ENCODE measurements at places on chromosomes 16 and 17. TPM values are rescaled to one million over a fixed set of nuclear protein-coding genes. Genes with fewer than 3 reads are reported as not detected.

DNA sequence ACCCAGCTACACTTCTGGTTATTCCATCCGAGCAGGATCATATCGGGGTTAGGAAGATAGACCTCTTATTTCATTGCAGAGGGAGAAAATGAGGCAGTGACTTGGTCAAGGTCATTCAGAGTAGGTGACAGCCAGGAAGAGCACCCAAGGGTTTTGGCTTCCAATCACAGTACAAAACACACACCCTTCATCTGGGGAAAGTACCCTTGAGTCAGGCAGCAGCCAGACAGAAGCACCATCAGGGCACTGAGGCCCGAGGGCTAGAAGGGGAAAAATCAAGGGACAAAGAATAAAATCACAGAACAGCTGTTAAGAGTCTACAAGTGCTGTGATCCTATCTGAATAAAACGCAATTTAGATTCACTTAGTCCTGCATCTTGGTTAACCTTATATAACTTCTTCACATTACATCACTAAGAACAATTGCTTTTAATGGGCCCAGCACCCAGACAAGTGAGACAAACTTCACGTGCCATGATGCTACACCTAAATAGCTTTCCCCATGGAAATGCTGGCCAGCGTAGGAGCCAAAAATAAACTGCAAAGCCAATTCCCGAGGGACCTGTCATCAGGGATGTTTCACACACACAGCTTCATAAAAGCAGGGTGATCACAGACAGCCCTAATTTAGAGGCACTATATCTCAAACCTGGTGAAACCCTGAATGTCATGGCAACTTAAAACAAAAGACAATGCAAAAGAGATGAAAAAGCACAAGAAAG lies 4.9 kb downstream of the UBE2O start:
- no peak for DNase-seq

DNA sequence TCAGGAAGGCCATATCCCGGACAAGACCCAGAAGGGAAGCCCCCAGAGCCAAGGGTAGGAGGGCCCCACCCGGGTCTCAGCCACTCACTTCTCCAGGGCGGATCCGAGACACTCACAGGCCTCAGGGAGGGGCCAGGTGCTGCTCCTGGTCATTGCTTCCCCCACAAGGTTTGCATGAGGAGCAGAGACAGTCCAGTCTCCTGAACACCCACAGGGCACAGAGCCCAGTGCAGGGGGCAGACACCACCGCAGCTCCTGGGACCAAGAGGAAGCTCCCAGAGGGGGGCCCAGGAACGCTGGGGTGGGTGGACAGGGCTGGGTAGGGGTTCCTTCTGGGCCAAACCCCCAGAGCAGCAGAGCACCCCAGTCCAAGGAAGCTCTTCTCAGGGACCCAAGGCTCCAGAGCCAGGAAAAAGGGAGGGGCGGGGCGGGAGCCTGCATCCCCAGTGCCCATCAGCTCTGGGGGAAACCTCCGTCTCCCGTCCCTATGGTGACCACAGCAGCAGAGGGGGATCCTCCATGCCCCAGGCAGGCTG lies 709 bp upstream of the MRPL28 start:
- no peak for DNase-seq

DNA sequence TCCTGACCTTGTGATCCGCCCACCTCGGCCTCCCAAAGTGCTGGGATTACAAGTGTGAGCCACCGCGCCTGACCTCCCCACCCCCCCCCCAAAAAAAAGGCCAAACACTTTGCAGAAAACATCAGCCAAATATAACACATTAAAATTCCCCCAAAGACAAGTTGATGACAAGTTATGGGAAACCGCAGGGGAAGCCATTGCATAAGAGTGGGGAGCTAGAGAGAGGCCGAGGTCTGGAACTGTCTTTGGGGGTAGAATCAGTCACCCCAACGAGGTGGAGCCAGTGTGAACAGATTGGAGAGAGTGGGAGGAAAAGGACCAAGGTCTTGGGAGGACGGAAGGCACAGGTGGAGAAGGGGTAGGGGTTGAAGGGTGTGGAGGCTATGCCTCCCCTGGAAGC lies 2.8 kb downstream of the DRC3 start:
- no peak for DNase-seq

GRCh38 chr16:79757968-79758367 lies 157.4 kb upstream of the MAF start:
- no peak for DNase-seq

- peak; percentile 75 for DNase-seq
These were observed 23.4 kb upstream of the SREBF1 start for GRCh38 chr17:17859909-17860765.

DNA sequence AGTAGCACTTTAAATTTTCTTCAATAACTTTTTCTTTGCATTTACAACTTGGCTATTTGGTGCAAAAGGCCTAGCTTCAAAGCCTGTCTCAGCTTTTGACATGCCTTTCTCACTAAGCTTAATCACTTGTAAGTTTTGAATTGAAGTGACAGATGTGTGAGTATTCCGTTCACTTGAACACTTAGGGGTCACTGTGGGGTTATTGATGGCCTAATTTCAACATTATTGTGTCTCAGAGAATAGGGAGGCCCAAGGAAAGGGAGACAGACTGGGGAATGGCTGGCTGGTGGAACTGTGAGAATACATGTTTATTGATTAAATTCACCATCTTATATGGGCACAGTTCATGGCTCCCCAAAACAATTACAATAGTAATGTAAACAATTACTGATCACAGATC lies 84.1 kb downstream of the TAOK1 start:
- no peak for DNase-seq

DNA sequence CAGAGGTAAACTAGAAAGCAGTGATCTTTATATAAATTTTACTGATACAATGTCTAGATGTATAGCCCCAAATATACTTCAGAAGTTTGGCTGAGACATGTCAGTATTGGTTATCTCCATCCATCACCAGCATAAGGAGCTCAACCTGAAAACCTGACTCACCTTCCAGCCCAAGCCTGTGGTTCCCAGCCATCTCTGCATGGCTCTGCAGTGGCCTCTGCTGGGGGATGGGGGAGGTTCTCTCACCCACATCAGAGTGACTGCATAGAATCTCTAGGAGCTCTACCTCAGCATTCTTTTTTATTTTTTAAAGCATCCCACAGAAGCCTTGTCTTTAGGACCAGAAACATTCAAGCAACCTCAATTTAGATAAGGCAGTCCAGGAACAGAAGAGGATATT lies 27.3 kb downstream of the USP7 start:
- DNase-seq, result peak; percentile 76

- DNase-seq, result no peak
These were observed 31.1 kb upstream of the ZFP90 start for GRCh38 chr16:68508013-68508412.

DNA sequence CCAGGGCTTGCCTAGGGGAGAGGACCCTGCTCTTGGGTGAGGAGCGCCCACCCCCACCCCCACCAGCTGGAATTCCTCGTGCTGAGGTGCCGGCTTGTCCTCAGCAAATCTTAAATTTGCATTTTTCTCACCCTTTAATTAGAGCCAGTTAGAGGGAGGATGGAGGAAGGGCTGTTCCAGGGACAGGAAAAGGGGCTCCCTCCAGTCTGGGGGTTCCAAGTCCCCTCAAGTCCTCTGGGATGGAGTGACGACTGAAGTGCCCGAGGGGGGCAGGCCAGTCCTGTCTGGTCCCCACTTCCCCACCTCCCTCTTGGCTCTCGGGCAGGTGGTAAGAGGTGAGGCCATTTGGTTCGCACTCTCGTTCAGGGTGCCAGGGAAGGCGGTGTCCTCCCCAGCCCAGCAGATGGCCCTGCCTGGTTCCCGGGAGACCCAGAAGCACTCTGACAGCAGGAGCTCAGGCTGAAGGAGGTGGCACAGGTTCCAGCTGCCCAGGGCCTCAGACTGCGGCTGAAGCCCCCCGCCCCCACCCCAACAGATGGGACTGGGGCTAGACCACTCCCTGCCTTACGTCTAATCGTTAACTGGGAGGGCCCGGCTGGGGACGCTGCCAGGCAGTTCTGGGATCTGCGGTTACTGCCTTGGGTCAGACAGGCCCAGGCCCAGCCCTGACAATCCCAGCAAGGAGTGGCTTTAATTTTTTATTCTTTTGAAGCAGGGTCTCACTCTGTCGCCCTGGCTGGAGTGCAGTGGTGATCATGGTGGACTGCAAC lies 2.2 kb downstream of the RAB26 start:
- DNase-seq, result peak; percentile 96

DNA sequence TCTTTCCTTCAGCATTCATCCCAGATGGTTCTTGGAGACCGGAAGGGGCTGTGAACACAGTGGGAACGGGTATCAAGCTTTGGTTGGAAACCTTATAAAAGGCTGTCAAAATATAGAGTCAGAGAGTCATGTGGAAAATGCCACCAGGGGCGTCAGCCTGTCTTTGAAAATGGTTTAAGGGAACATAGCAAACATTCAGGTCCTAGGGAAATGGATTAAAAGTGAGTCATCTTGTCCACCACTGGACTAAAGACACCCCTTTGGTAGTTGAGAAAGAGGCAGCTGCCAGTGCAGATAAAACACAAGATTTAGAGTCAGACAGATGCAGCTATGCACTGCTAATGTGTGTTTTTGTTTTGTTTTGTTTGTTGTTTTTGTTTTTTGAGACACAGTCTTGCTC lies 47.8 kb upstream of the BCO1 start:
- DNase-seq, result no peak

GRCh38 chr16:23969468-23970297 lies 133.9 kb downstream of the PRKCB start:
- DNase-seq, result no peak

GRCh38 chr17:2595716-2596115 lies 2.3 kb downstream of the PAFAH1B1 start:
- no peak for DNase-seq

DNA sequence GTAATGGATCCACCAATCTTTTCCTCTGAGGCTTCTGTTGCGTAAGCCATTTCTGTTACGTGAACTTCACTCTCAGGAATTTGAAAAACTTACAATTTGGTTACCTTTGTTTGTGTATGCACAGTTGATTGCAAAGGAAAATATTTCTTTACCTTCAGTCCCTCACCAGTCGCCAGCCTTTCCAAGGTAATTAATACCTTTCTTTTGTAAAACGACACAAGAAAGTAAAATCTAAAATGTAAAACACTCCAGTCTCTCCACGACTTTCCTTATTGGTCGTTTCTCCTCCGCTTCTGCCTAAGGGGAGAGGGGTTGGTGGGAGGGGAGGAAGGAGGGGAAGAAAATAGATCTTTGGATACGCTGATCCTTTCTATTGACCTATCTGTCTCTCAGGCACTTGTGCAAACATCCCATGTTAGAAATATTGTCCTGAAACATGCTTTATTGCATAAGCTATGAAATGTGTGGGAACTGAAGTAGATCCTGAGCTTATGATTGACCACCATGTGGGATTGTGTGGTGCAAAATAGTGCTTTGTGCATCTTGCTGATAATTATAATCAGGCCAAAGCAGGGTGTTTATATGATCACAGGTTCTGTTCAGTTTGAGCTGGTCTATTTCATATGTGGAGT lies 32.4 kb upstream of the EFCAB13 start:
- no peak for DNase-seq

GRCh38 chr17:65609749-65610148 lies 48.3 kb upstream of the AXIN2 start:
- DNase-seq, result no peak

GRCh38 chr16:16093628-16094332 lies 129.5 kb downstream of the ABCC6 start:
- no peak for DNase-seq

DNA sequence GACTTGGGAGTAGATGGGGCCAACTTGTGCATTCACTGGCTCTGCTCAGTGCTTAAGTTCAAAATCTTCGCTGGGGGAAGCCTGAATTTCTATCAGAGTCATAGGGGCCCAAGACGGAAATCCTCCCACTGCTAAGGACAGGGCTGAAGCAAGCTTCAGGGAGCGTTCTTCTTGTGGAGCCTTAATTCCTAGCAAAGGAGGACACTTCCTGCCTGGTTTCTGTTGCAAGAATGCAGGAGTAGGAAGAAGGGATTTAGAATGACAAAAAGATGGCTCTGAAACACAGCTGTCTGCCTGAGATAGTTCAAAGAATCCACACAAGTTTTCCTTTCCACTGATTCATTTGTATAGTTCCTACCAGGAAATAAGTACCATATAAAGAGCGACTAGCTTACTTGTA lies 26.4 kb downstream of the PSME3IP1 start:
- DNase-seq, result no peak

DNA sequence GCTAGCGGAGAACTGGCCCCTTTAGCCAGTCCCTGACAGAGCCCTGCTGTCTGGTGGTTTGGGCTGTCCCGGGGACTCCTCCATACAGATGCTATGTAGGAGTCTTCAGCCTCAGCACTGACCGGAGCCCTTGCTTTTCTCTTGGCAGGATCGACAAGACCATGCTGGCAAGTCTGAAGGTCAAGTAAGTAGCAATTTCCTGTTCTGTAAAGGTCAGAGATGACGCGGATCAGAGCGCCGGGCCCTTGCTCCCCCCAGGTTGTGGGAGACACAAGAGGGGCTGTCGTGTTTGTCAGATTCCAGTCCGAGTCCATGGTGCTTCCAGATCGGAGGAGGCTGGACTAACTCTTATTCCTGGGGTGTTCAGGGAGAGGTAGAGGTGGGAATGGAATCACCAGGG lies 4.1 kb downstream of the RAP1GAP2 start:
- no peak for DNase-seq

DNA sequence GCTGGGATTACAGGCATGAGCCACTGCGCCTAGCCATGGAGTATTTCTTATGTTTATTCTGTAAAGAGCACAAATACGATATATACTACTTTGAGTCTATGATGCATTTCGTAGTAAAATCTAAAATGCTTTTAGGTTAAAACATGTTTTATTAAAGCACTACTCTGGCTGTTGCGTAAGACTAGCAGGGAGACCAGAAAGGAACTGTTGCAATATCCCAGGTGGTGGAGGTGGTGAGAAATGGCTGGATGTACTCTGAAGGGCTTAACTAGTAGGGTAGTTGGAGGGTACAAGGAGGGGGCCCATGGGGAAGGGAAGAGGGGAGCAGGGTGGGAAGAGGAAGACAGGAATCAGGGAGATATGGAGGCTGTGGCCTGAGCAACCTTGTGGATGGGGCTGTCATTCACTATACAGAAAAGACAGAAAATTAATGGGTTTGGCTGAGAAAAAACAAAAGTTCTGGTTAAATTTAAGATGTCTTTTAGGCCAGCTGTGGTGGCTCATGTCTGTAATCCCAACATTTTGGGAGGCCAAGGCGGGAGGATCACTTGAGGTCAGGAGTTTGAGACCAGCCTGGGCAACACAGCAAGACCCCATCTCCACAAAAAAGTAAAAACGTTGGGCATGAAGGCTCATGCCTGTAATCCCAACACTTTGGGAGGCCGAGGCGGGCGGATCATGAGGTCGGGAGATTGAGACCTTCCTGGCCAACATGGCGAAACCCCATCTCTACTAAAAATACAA lies 35.8 kb downstream of the ST3GAL2 start:
- DNase-seq, result no peak

The NGFR gene
- 131 TPM for total RNA-seq

The CMTM1 gene
- 5.0 TPM for total RNA-seq

The CD300LB gene
- not detected for total RNA-seq

The PRR35 gene
- total RNA-seq, result not detected

The SEBOX gene
- total RNA-seq, result not detected

The GRAPL gene
- not detected for total RNA-seq

The PRSS36 gene
- total RNA-seq, result 0.61 TPM

The SDK2 gene
- total RNA-seq, result 12.3 TPM

The ALOX15B gene
- not detected for total RNA-seq

The ABCC3 gene
- not detected for total RNA-seq
